Activated T-helper 9 cell treated with anti-CD3 and anti-CD28 coated beads, Interleukin-2, amount 50 U/mL, for 16 hours (primary cell): ENCODE measurements at places on chromosomes 3 and 15.

DNA sequence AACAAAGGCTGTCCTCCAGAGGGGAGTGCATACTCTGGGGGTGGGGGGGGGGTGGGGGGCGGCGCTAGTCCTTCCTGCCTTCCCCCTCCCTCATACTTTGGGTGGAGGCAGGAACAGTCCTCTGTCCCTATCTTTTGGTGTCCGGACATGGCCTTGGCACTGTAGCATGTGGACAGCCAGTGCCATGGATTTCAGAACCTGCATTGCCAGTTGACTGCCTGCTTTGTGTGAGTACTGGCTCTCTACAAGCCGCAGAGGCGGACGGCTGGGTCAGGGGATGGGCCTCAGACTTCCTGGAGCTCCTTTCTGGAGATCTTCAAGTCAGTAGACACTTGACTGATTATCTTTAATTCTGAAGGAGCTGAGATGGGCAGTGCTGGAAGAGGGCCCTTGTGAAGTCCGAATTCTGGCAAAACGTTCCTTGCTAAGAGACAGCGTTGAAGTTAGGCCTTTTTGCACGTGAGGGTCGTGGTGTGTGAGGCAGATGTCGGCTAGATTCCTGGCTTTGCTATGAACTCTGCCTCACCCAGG, 2.5 kb downstream of the CLDN11 start:
- DNase-seq = no peak

DNA sequence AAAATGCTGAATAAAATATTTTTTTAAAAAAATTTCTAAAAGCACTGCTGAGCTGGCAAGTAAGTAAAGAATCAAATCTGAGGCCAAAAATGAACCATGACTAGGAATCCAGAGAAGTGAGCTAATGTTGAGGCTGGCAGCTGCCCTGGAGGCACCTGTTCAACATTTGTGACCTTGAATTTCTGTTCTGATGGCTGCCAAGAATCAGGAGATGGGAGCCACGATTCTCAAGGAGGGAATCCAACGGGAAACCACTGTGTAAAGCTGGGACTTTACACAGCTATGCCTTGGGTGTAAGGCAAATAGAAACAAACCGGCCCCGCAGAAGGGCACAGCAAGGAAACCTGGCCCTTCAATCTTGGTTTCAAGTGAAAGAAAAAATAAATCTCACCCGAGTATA, 22.7 kb downstream of the HEG1 start:
- DNase-seq = no peak

- DNase-seq = no peak
Measured at GRCh38 chr3:24662449-24663345, 168.0 kb upstream of the THRB start.

GRCh38 chr3:150227839-150228238, 180.3 kb upstream of the TSC22D2 start:
- DNase-seq = no peak

- no peak for DNase-seq
Measured at GRCh38 chr3:63611382-63611781, 41.1 kb upstream of the SNTN start.

DNA sequence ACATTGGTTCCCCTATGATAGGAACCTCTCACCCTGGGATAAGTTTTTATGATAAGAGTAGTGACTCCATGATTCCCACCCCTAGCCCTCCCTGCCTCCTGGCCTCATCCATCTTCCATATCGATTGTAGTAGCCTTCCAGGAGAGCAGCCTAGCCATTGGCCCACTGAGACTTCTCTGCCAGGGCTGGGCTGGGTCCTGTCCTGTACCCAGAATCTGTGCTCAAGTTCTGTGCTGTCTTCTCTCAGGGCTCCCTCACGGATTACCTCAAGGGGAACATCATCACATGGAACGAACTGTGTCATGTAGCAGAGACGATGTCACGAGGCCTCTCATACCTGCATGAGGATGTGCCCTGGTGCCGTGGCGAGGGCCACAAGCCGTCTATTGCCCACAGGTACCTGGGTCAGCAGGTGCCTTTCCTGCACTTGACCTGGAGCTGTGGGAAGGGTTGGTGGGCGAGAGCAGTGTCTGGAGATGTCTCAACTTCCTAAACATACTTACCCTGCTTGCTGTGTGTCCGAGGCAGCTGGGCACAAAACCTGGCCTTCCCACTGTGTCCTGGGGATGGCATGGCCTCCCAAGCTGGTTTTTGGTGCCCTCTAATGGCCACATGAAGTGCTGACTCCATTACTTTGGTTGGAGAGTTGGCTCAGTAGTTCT, 16.6 kb upstream of the EXOG start:
- DNase-seq = no peak

GRCh38 chr15:45185903-45186770, 1.6 kb downstream of the SHF start:
- DNase-seq = no peak

DNA sequence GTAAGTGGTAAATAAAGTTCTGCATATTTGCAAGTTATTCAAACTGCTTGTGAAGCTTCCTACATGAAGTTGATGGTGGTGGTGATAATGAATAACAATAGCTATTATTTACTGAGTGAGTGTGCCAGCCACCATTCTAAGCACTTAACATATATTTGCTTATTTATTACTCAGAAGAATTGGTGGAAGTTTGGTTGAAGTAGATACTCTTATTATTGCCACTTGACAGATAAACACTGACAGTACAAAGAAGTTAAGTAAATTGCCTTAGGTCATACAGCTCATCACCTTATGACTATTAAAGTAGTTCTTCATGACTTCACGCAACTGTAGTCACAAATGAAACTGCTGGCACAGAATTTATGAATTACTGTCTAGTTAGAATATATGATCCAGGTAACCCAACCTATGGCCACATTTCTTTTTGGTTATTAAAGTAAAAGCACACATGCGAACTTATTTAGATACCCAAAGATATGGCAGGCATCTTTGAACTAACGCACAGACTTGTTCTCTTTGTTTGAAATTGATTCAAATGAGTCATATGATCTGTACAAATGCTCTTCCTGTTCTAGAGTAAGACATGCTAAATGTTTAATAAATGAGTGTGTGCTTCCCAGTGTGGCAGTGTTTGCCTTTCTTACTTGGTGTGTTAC, 99.8 kb upstream of the NR2F2 start:
- no peak for DNase-seq

DNA sequence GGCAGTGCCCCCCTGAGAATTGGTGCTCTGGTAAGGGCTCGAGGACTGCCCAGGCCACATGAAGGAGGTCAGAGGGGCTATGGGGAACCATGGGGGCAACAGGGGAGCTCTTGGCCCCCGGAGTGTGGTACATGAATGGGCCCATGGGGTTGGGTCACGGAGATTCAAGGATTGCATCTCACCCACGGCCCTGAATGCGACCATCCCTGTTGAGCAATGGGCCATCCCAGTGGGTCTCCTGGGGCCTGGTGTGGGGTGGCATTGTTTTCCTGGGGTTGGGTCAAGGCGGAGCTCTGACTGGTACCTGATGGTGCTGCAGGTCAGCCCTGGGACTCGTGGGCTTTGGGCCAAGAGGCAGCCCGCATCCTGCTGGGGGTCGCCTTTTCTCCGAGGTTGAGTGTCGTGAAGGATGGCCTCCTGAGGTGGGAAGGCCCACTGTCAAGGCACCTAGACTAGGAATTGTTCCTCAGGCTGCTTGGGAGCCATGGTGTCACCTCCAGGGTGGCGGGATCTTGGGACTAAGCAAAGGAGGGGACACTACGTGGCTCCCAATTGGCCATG, 198.3 kb downstream of the UBE3A start:
- no peak for DNase-seq

DNA sequence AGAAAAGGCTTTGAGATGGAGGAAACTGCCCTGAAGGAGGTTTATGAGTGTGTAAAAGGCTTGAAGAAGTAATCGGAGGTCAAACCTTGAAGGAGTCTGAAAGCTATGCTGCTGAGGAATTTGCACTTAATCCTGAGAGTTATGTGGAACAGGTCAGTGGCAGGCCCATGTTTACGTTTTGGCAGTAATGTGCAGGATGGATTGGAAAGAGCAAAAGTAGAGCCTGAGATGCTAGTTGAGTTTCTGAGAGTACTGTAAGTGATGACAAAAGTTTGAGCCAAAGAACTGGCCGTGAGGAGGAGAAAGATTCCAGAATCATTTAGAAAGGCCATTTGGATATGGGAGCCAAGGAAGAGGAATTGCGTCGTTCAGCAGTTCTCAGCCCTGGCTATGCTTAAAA, 3.2 kb upstream of the GASK1A start:
- DNase-seq = no peak

GRCh38 chr3:123419850-123420297, 29.0 kb downstream of the ADCY5 start:
- DNase-seq = no peak

GRCh38 chr3:139434764-139435307, 41.5 kb downstream of the RBP2 start:
- DNase-seq = no peak

DNA sequence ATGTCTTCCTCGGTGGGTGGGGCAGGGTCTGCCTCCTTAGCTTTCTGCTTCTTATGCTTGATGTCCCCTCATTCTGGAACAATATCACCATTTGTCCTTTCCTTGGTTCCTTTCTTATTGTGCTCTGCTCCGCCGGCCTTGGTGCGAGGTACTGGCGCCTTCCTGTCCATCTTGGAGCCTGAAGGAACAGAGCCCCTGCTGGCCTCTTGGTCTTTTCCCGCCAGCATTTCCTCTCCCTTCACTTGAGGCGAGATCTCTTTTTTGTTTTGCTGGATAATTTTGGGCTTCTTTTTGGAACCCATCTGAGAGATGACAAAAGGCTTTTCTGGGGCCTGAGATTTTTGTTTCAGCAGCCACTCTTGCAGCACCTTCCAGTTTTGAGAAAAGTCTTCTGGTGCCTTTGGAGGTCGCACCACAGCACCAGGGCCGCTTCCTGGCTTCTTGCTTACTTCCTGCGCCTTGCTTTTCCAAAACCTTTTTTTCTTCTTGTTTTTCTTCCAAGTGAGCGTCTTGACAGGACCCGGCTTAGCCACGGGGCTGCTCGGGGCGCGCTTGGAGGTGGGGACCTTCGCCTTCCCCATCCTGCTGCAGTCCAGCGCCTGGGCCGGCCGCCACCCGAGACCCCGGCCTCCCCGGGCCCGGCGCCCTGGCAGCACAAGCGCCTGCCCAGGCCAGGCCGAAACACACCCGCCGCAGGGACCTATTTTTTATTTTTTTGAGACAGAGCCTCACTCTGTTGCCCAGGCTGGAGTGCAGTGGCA, 127.1 kb downstream of the KLF13 start:
- no peak for DNase-seq

GRCh38 chr15:83928392-83928734, 274.4 kb downstream of the ADAMTSL3 start:
- no peak for DNase-seq

DNA sequence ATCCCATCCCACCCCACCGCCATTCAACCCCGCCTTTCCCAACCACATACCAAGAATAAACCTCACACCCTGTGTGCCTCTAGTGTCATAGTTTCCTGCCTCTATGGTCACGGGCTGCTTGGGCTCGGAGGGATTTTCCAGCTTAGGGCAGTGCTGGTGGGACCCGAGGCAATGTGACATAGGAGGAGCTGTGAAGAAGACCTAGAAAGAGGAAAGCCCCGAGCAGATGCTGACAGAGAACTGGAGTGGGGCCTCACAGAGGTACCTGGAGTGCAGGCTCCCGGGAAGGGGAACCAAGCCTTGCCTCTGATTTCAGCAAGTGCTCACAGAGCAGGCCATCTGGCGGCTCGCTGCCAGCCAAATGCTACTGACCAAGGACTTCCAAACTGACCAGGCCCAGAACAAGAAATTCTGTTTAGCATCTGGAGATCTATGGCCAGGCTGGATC, 27.5 kb downstream of the BHLHE40 start:
- peak; percentile 63 for DNase-seq

DNA sequence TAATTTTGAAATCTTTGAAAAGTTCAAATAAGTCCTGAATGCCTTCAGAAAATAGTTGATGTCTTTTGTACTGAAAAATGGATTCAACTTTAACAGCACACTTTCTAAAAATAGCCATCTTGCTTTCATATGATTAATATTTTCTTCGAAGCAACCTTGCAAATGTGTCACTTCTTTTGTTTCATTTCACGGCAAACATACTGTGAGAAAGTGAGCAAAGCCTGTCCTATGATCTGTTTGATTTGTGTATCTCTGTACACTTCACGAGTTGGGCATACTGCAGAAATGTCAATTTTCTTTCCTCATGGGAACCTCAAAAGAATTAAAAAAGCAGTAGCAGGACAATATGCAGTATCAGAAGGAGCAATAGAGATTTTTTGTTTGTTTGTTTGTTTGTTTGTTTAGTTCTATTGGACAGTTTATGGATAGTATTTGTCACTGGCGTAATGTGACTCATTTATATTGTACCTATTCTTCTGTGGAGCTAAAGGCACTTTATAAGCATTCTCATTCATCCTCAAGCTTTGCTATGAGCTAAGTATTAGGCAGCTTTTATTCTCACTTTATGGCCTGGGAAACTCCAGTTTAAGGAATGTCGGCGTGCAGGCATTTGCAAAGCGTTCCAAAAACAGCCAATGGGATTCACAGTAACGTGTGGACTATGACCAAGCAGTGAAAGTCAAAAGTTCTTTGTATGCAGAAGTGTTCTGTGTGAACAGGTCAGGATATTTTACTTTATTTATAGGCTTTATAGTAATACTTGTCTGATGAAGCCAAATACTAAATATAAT, 572.0 kb downstream of the NAALADL2 start:
- DNase-seq = no peak

DNA sequence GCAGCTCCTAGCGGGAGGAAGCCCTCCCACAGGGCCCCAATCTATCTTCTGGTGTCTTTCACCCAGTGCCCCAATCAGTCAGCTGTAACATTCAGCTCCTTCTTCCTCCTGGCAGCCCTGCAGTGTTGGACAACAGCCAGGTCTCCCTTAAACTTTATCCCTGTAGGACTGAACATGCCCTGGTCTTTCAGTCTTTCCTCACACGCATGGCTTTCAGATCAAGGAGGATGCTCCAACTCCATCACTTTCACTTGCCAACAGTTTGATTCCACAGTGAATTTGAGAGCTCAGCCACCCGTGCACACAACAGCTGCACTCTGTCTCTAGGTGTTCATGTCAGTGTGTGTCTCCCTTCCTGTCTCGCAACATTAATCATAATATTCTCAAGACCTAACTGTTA, 28.5 kb upstream of the LRRC34 start:
- no peak for DNase-seq

- DNase-seq = no peak
Measured at GRCh38 chr15:68700455-68701123, 120.1 kb downstream of the ANP32A start.

DNA sequence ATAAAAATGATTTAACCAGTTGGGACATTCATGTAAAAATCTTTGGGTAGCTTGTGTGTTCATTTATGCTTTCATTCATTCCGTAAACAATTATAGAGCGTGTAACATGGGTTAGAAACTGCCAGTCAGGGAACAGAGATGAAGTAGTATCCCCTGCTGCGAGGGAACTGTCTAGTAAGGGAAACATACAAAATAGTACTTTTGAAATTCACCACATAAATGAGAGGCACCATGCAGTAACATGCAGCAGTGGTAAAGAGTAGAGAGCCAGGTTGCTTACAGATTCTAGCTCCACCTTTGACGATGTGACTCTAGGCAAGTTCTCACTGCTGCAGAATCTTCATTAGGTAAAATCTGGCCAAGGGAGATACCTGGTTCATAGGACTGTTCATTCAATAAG, 938 bp downstream of the DZIP3 start:
- DNase-seq = no peak

GRCh38 chr3:47512416-47513124, 942 bp downstream of the ELP6 start:
- DNase-seq = no peak
